ENCODE measurements at places on chromosomes 3 and 15.

- ATAC-seq = no peak
Measured at GRCh38 chr15:70245932-70246622, 148.4 kb upstream of the TLE3 start.

GRCh38 chr3:17195192-17195611 is 310.4 kb downstream of the PLCL2 start:
- ATAC-seq = no peak

- ATAC-seq = no peak
Measured at GRCh38 chr15:57196865-57197264, 179.4 kb upstream of the CGNL1 start.

- ATAC-seq = no peak
Measured at GRCh38 chr3:27342267-27342666, 26.9 kb downstream of the NEK10 start.

DNA sequence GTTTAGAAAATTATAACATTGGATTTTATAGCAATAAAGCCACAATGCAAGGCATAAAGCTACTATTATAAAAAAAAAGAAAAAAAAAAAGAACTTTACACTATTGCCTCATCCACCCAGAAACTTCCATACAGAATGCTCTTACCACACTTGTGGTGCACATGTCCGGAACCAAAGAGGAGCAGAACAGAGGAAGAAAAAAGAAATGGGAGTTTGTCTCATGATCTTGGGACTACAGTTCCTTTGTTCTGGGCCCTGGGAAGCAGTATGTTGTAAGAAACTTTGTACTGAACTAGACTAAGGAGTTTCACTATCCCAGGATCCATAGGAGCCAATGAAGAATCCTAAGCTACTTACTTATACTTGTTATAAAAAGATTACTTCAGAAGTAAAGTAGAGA is 36.1 kb downstream of the FMN1 start:
- ATAC-seq = no peak

DNA sequence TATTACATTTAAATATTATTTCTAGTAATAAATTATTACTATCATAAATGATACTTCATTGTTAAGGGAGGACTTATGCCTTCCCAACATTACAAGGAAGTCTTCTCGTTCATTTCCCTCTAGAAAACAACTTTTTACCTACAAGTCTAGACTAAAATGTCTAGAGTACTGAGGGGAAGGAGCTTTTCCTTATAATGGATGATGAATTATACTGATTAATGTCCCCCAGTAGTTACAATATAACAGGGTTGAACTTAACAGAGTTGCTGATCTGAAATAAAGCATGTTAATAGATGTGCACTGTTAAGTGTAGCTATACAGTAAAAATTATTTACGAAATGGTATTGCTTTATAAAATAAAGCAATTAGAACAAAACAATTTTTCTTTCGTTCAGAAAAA is 2.7 kb upstream of the MNS1 start:
- no peak for ATAC-seq

Measured in gastroesophageal sphincter (tissue), 4 donors.